Lung (tissue), 17 donors: ENCODE measurements at places on chromosomes 11 and 22. TPM values are rescaled to one million over a fixed set of nuclear protein-coding genes. Genes with fewer than 3 reads are reported as not detected.

- H3K36me3 ChIP-seq, result no peaks in the 10 kb centered on the region
- H3K4me1 ChIP-seq, result no peaks in the 10 kb centered on the region
- peak; percentile 74 for DNase-seq
Observed at GRCh38 chr22:22156716-22157347, 87.8 kb upstream of the VPREB1 start.

GGTLC2 gene
- total RNA-seq, result 0.80 TPM

DNA sequence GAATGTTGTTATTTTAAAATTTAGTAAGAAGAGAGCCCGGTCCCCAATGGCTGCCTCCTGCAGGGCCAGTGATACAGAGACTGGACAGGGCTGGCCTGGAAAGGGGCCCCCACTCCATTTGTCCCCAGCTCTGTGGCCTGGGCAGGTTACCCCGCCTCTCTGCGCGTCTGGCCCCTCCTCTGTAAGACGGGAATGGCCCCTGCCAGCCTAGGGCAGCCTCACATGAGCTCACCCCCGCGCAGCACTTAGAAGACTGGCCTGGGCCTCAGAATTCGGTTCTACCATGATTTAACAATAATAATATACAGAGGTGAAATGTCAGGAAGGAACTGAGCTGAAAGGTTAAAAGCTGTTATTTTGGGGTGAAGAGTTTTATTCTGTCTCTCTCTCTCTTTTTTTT is 1.3 kb downstream of the APOBEC3G start:
- no peak overlapping the region for H3K27ac ChIP-seq
- H3K4me3 ChIP-seq, result no peak overlapping the region
- H3K27me3 ChIP-seq, result no peaks in the 10 kb centered on the region
- DNase-seq, result no peak

SLC5A12 gene
- 0.06 TPM for total RNA-seq

GRCh38 chr22:32555581-32555980 is 81.0 kb downstream of the FBXO7 start:
- H3K36me3 ChIP-seq, result no peaks in the 10 kb centered on the region
- H3K27me3 ChIP-seq, result no peaks in the 10 kb centered on the region
- H3K27ac ChIP-seq, result no peak overlapping the region
- peaks cover 24% of the 10 kb centered on the region for H3K4me1 ChIP-seq
- no peak for DNase-seq

GRCh38 chr11:38553148-38553547 is 1955.1 kb upstream of the RAG2 start:
- H3K4me3 ChIP-seq, result no peak overlapping the region
- no peaks in the 10 kb centered on the region for H3K27me3 ChIP-seq
- no peak overlapping the region for H3K27ac ChIP-seq
- peak; percentile 67 for DNase-seq
- no peaks in the 10 kb centered on the region for H3K36me3 ChIP-seq
- no peaks in the 10 kb centered on the region for H3K4me1 ChIP-seq

ELFN2 gene
- total RNA-seq, result 6.8 TPM

OR51I1 gene
- 3.2 TPM for total RNA-seq

- H3K4me1 ChIP-seq, result peaks cover 5% of the 10 kb centered on the region
- H3K36me3 ChIP-seq, result no peaks in the 10 kb centered on the region
- H3K27me3 ChIP-seq, result no peaks in the 10 kb centered on the region
- peak; percentile 34 for DNase-seq
- H3K4me3 ChIP-seq, result peak overlapping the region; percentile 98
- H3K27ac ChIP-seq, result peak overlapping the region; percentile 100
Observed at GRCh38 chr11:33258631-33259205, 1.5 kb downstream of the HIPK3 start.

MPZL3 gene
- total RNA-seq, result 12.4 TPM

DNA sequence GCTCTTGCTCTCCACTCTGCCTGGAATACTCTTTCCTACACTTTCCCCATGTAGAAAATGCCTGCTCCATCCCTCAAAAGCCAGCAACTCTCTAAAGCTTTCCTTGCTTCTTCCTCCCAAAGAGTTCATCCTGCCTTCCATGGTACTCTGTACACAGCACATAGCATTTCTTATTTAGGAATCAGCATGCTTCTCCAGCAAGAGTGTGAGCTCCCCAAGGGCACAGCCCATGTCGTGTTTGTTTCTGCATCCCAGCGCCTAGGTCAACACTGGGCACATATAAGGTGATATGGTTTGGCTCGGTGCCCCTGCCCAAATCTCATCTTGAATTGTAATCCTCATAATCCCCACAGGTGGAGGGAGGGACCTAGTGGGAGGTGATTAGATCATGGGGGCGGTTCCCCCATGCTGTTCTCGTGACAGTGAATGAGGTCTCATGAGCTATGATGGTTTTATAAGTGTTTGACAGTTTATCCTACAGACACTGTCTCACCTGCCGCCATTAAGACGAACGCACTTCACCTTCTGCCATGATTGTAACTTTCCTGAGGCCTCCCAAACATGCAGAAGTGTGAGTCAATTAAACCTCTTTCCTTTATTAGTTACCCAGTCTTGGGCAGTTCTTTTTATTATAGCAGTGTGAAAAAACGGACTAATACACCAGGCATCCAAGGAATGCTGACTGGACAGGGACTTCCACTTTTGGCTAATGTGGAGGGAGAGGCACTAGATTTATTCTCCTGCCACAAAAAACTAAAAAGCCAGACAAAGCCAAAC is 8.2 kb downstream of the VPS37C start:
- peaks cover 27% of the 10 kb centered on the region for H3K4me1 ChIP-seq
- no peaks in the 10 kb centered on the region for H3K36me3 ChIP-seq
- DNase-seq, result no peak
- H3K4me3 ChIP-seq, result no peak overlapping the region

TBX10 gene
- total RNA-seq, result not detected

GRCh38 chr11:43579171-43579918 is 101.2 kb upstream of the HSD17B12 start:
- DNase-seq, result no peak
- peak overlapping the region; percentile 1 for H3K4me3 ChIP-seq
- H3K36me3 ChIP-seq, result no peaks in the 10 kb centered on the region

- no peaks in the 10 kb centered on the region for H3K27me3 ChIP-seq
- no peak for DNase-seq
- H3K4me3 ChIP-seq, result no peak overlapping the region
- H3K4me1 ChIP-seq, result no peaks in the 10 kb centered on the region
Observed at GRCh38 chr11:7321473-7322450, 70.1 kb downstream of the SYT9 start.

DNA sequence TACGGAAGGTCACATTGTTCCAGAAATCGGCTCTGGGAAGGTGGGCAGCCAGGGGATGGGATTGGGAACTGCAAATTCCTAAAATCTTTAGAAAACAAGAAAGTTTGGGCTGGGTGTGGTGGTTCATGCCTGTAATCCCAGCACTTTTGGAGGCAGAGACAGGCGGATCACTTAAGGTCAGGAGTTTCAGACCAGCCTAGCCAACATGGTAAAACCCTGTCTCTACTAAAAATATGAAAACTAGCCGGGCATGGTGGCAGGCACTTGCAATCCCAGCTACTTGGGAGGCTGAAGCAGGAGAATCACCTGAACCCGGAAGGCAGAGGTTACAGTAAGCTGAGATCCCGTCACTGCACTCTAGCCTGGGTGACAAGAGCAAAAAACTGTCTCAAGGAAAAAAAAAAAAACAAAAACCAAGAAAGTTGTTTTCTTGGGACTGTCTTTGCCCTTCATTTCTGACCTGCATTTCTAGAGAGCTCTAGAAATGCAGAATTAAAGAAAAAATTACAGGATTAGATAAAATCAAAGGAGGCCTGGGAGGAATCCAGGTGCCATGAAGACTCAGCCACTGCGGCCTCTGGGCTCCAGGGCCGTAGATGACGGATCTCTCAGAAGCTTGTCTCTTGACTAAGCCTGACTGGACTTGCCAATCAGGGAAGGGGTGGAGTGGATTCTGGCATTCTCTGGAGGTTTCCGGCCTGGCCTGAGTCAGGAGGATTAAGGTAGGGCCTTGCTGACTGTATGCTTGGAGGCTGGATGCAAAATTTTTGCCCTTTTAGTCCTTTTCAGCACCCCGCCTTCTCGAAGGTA is 5.3 kb upstream of the MALAT1 start:
- DNase-seq, result peak; percentile 34
- H3K4me3 ChIP-seq, result no peak overlapping the region
- H3K36me3 ChIP-seq, result no peaks in the 10 kb centered on the region
- H3K27me3 ChIP-seq, result no peaks in the 10 kb centered on the region

RAPSN gene
- 1.5 TPM for total RNA-seq
